HepG2 (cell line): ENCODE measurements at places on chromosomes 2 and 18. TPM values are rescaled to one million over a fixed set of nuclear protein-coding genes. Genes with fewer than 3 reads are reported as not detected.

Gene SOCS6
- total RNA-seq, result 38.3 and 49.0 TPM in 2 replicates

Gene CRYGC
- 0.27 TPM in 1 of 2 replicates, not detected in the other for total RNA-seq

Gene CHRND
- total RNA-seq, result 0.10 TPM in 1 of 2 replicates, not detected in the other

Gene ASPRV1
- total RNA-seq, result 0.40 and 0.42 TPM in 2 replicates

Gene RIT2
- total RNA-seq, result not detected in 2 replicates

Gene AGXT
- total RNA-seq, result 30.5 and 41.9 TPM in 2 replicates

Gene SERPINB12
- total RNA-seq, result not detected in 2 replicates

Gene IL1RL2
- total RNA-seq, result not detected in 2 replicates

Gene WNT10A
- not detected in 2 replicates for total RNA-seq
